ENCODE measurements at places on chromosomes 4 and X. TPM values are rescaled to one million over a fixed set of nuclear protein-coding genes. Genes with fewer than 3 reads are reported as not detected.

The CD38 gene
- total RNA-seq = not detected

The VCX gene
- not detected for total RNA-seq

The TRAPPC11 gene
- total RNA-seq = 68.2 TPM

The RPA4 gene
- total RNA-seq = 1.00 TPM

The OTUD6A gene
- under 0.01 TPM for total RNA-seq

The COQ2 gene
- total RNA-seq = 34.2 TPM

The ENOX2 gene
- total RNA-seq = 16.3 TPM
